ENCODE measurements at places on chromosomes 7 and 10. TPM values are rescaled to one million over a fixed set of nuclear protein-coding genes. Genes with fewer than 3 reads are reported as not detected.

Gene CPN1
- not detected for polyA plus RNA-seq

Gene CLDN3
- 19.9 TPM for polyA plus RNA-seq

Gene VAX1
- not detected for polyA plus RNA-seq

DNA sequence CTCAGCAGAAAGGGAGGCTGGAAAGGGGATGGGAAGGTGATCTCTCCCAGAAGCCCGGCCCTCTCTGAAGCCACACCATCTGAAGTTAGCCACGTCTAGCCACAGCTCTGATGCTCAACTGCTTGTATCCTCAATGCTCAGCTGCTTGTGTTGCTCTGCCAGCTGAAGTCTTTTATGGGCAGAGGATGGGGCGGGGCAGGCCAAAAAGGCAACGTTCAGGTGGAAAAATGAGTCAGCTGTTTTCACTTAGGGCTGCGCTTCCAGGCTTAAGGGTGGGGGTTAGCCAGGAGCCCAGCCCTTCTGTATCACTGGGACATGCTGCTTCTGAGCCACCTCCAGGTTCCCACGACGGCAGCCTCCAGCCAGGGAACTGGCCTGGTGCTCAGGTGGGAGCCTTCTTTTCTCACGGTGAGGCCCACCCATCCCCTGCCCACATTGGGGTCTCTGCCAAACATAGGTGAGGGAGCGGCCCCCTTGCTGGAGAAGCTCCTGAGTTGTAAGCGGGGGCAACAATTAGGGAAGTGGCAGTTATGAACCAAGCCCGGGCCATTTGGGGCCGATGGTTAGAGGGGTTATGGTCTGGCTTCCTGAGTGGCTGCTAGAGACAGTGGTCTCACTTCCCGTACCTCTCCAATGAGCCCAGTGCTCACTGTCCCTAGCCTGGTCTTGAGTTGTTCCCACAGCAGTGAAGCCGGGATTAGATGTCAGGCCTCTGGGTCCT lies 44.9 kb upstream of the CNPY1 start:
- no peak for DNase-seq

GRCh38 chr10:95277201-95277570 lies 13.6 kb downstream of the PDLIM1 start:
- DNase-seq = no peak
